Activated CD4-positive, alpha-beta T cell treated with anti-CD3 and anti-CD28 coated beads, Interleukin-2, amount 10 ng/mL, durations not matched to agents 7 days and 5 days (primary cell): ENCODE measurements at places on chromosomes 12 and 14. TPM values are rescaled to one million over a fixed set of nuclear protein-coding genes. Genes with fewer than 3 reads are reported as not detected.

SRP54 gene
- 60.1 TPM for total RNA-seq

NOVA1 gene
- total RNA-seq = not detected

TSPAN9 gene
- not detected for total RNA-seq

TC2N gene
- total RNA-seq = 216 TPM

PLEKHG7 gene
- total RNA-seq = not detected

OR4E2 gene
- not detected for total RNA-seq
